ENCODE measurements at places on chromosomes 16 and 17. TPM values are rescaled to one million over a fixed set of nuclear protein-coding genes. Genes with fewer than 3 reads are reported as not detected.

DNA sequence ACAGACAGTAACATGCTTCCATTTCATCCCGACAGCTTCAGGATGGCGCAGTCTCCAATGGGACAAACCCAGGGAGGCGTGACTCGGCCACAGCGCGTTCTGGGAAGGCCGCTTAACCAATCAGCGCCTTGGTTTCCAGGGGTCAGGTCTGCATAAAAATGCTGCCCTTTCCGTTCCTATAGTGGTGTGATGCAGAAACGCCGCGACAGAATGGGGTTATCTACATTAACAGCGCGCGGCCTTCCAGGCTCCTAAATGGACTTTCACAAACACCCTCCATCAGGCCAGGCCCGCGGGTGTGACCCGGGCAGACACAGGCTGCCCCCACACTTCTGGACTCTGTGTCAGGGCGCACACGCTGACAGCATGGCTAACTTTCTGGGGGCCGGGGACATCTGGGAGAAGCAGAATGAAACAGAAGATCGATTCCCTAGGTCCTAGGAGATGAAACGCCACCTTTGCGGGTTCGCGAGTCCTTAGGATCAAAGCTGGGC, 792 bp downstream of the TMEM231 start:
- DNase-seq: peak; percentile 89
- H3K27me3 ChIP-seq: no peaks in the 10 kb centered on the region
- H3K4me1 ChIP-seq: peaks cover 4% of the 10 kb centered on the region
- H3K4me3 ChIP-seq: peak overlapping the region; percentile 96
- H3K36me3 ChIP-seq: no peaks in the 10 kb centered on the region
- H3K27ac ChIP-seq: no peak overlapping the region

DNA sequence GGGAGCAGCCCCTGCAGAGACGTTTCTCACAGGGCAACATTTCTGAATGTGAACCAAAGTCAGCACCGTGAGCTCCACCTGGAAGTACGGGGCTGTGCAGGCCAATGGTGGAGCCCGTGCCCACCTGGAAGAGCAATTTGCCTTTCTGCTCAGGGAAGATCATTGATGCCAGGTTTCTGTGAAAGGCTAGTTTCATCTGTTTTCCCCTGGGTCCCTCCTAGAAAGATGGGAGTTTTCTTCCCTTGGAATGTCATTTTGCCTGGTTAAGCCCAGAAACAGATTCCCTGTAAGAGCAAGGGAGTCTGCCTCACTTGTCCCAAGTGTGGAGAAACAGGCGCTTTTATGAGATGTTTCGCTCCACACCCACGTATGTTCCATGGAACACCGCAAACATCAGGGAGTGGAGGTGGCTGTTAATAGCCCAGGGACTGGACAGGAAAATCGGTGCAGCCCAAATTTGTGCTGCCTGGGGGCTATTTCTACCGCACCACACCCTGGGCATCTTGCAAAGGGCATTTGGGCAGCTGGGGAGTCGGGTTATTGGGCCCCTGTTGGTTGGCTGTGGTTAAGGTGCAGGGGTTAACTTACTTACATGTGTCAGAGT, 2.6 kb downstream of the SLC6A4 start:
- H3K27me3 ChIP-seq: peaks cover 49% of the 10 kb centered on the region
- no peak overlapping the region for H3K27ac ChIP-seq
- H3K4me3 ChIP-seq: no peak overlapping the region
- H3K36me3 ChIP-seq: no peaks in the 10 kb centered on the region
- no peak for DNase-seq

GRCh38 chr16:75590920-75591843, 25.0 kb downstream of the GABARAPL2 start:
- peaks cover 5% of the 10 kb centered on the region for H3K4me1 ChIP-seq
- H3K4me3 ChIP-seq: no peak overlapping the region
- no peak for DNase-seq
- no peaks in the 10 kb centered on the region for H3K36me3 ChIP-seq
- no peak overlapping the region for H3K27ac ChIP-seq
- no peaks in the 10 kb centered on the region for H3K27me3 ChIP-seq

DNA sequence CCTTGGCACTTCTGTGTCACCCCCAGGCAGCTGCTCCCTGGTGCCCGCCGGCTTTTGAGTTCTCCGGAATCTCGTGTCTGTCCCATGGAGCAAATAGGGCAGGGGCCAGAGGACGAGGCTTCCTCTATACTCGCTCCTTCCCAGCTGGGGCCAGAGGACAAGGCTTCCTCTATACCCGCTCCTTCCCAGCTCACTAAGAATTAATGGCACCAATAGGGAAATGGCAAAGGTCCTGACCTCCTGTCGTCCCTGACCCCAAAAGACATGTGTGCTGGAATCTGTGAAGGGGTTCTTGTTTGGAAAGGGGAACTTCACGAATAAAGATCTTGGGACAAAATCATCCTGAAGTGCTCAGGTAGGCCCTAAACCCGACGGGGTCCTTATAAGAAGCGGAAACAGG, 7.6 kb downstream of the SGSH start:
- peaks cover 9% of the 10 kb centered on the region for H3K36me3 ChIP-seq
- H3K27me3 ChIP-seq: no peaks in the 10 kb centered on the region
- DNase-seq: no peak
- H3K4me1 ChIP-seq: no peaks in the 10 kb centered on the region
- no peak overlapping the region for H3K27ac ChIP-seq
- H3K4me3 ChIP-seq: no peak overlapping the region

- no peaks in the 10 kb centered on the region for H3K36me3 ChIP-seq
- H3K4me3 ChIP-seq: no peak overlapping the region
- no peak for DNase-seq
- no peak overlapping the region for H3K27ac ChIP-seq
Observed at GRCh38 chr16:9630119-9630518, 538.7 kb downstream of the HAPSTR1 start.

DNA sequence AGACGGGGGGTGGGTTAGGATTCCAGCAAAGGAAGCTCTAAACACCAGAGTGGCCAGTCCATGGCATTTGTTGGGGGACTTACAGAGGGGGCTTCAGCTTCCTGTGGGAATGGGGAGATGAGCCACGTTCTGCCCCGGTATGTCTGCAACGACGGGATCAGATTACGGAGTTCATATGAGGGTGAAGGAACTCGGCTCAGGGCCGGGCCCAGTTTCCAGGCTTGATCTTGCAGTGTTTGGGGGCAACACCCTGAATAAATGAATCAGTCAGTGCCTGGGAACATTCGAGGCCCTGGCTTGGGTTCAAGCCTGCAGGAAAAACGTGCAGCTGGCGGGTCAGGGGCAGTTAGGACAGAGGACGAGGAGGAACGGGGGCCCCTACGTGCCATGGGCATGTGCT, 54.0 kb downstream of the JPH3 start:
- no peaks in the 10 kb centered on the region for H3K36me3 ChIP-seq
- no peaks in the 10 kb centered on the region for H3K27me3 ChIP-seq
- H3K27ac ChIP-seq: no peak overlapping the region
- H3K4me3 ChIP-seq: no peak overlapping the region
- H3K4me1 ChIP-seq: peaks cover 27% of the 10 kb centered on the region

DNA sequence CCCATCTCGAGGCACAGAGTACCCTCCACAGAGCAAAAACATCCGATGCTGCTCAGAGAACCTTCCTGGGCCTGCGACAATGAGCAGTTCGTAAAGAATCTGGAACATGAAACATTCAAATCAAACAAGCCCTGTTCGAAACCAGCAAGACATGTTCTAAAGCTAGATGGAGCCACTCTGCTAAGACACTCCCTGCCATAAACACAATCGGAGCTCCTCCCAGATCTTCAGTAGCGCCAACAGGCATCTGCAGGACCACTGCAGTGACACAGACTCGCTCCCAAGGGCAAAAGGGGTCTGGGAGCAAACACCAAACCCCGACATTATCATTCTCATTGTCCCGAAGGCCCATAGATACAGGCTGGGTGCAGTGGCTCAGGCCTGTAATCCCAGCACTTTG, 108.7 kb downstream of the ZFHX3 start:
- H3K4me3 ChIP-seq: no peak overlapping the region
- no peaks in the 10 kb centered on the region for H3K36me3 ChIP-seq
- H3K27ac ChIP-seq: no peak overlapping the region
- peaks cover 6% of the 10 kb centered on the region for H3K4me1 ChIP-seq

- H3K27ac ChIP-seq: no peak overlapping the region
- no peak for DNase-seq
- no peak overlapping the region for H3K4me3 ChIP-seq
- no peaks in the 10 kb centered on the region for H3K36me3 ChIP-seq
- H3K27me3 ChIP-seq: no peaks in the 10 kb centered on the region
Observed at GRCh38 chr17:78343187-78343542, 16.7 kb downstream of the SOCS3 start.

- no peaks in the 10 kb centered on the region for H3K4me1 ChIP-seq
- H3K27me3 ChIP-seq: no peaks in the 10 kb centered on the region
- H3K27ac ChIP-seq: no peak overlapping the region
- DNase-seq: no peak
- no peak overlapping the region for H3K4me3 ChIP-seq
Observed at GRCh38 chr17:1783271-1783670, 21.4 kb downstream of the SERPINF1 start.

PRDM7 gene
- not detected for total RNA-seq

SAMD14 gene
- total RNA-seq: 5.9 TPM

KRT15 gene
- 0.13 TPM for total RNA-seq

SULT1A2 gene
- total RNA-seq: 0.35 TPM

Data from H1 (cell line).